ENCODE measurements at places on chromosomes 2 and 18.

DNA sequence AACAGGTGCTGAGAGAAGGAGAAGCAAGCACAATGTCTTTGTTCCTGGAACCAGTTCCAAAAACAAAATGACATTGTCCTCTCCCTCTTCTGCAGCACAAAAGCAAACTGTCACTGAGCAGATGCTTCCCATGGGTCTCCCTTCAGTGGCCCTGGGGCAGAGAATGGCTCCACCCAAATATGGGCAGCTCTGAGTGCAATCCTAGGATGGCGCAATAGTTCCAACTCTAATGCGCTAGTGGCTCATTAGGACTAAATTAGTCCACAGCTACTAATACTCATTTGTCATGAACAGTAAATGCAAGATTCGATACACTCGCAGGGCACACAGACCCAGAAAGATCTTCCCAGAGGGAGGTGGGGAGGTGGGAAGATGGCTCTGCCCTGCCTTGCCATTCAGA, 205.2 kb upstream of the CHAC2 start:
- DNase-seq, result no peak

DNA sequence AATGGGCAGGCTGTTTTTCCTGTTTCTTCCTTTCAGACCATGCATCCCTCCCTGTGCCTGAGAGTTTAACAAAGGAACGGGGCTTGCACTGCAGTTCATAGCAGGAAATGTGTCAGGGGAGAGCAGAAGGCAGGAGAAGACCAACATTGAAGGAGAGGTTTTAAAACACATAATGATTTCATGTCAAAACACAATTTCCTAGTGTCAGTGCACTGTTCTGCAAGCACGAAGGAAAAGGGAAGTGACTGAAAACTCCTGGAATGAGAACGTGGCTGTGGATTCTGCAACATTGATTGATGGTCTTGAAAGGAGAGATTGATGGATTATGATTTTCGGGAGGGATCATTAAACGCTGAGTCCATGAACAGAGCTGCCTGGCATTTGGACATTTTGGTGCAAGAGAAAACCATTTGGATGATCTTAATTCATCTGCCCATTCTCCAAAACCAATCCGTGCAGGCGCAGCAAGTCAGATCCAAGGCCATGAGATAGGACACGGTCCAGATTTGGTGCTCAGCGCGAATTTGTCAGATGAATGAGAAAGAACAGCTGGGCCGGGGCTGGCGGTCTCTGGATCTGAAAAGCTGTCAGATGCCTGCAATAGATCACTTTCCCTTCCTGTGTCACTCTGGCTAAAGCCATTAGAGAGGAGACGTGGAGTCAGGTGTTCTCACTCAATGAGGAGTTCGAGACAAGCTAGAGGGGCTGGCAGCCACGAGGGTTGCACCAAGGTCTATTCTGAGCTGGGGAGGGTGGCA, 38.4 kb downstream of the C1QL2 start:
- no peak for DNase-seq

DNA sequence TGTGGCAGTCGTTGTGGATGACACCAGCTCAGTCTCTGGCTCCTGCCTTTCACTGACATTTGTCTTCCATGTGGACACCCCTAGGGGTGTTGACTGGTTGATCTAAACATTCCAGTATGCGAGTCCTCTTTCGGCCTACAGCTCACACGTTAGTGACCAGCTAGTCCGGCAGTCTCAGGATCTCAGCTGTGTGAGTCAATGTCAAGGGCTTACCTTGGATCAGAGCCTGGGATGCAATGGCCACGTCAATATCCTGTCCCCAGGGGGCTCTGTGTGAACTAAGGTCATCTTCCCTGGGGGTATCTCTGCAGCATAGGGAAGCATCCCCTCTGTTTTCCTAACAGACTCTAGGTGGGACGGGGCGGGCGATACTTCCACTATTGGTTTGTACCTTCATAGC, 35.1 kb upstream of the YWHAQ start:
- DNase-seq, result no peak

DNA sequence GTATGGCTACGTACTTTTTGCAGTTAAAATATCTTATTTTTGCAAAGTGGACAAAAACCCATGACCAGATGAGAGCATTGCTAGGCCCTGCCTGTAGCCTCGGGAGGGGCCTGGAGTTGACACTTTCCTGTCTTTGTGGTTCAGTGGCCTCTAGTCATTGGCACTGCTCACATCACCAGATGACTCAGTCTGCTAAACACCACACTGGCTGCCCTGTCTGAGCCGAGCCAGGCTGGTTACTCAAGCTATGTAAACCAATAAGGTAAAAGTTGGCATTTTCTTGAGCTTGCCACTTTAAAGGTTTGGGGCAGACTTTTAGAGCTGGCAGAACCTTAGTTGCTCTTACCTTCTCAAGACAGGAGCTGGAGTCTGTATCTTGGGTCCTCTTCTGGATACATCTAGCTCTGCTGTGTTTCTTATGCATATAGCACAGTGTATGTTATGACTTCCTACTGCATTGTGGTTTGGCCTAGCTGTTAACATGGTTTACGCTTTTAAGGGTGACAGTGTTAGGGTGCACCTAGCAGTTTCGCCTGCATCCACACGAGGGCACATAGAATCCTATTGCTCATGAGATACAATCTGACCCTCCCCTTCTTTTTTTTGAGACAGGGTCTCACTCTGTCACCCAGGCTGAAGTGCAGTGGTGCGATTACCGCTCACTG, 76.4 kb downstream of the AP1S3 start:
- DNase-seq, result no peak

- DNase-seq, result no peak
Measured at GRCh38 chr2:235575431-235575830, 81.6 kb downstream of the AGAP1 start.

GRCh38 chr2:240238786-240239185, 98.3 kb upstream of the OTOS start:
- no peak for DNase-seq

DNA sequence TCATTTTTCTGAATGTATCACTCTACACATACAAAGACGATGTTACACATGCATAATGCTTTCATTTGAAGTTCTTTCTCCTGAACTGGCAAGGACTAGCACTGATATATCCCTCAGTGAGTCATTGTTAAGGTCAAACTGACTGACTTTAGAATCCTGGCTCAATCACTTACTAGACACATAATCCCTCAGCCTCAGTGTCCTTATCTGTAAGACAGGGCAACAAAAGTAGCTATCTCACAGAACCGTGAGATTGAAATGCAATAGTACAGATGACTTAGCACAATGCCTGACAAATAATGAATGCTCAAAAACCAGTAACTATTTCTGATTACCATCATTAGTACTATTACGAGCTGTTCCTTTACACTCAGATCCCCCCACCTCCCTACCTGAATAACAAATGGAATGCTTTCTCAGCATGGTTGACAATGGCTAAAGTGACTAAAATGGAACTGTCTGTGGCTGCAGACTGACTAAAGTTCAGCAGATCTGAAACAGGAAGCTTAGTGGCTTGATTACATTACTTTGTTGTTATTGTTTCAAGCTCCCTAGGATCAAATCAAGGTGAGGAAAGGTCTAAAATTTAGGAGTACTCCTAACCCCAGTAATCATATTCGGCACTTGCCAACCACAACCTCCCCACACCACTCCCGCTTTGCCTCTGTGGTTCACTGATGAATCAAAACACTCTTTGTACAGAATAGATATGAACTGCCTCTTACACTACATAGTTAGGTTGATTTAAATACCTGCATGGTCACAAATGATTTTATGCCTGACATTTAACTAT, 35.8 kb upstream of the CACNB4 start:
- no peak for DNase-seq

DNA sequence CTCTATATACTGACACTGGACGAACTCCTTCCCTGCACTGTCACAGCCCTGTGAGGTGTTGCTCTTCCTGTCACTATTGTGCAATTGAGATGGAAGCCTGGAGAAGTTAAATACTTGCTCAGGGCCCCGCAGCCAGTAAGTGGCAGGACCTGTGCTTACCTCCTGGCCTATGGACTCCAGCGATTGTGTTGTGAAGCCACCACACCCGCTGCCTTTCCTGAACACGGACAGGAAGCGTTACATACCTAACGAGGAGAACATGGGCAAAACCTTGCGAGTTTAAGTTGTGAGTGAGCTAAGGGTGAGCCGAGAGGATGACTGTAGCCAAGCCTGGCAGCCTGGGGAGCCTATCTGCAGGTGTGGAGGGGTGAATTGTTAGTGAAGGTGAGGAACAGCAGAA, 26.1 kb downstream of the RAB31 start:
- no peak for DNase-seq

DNA sequence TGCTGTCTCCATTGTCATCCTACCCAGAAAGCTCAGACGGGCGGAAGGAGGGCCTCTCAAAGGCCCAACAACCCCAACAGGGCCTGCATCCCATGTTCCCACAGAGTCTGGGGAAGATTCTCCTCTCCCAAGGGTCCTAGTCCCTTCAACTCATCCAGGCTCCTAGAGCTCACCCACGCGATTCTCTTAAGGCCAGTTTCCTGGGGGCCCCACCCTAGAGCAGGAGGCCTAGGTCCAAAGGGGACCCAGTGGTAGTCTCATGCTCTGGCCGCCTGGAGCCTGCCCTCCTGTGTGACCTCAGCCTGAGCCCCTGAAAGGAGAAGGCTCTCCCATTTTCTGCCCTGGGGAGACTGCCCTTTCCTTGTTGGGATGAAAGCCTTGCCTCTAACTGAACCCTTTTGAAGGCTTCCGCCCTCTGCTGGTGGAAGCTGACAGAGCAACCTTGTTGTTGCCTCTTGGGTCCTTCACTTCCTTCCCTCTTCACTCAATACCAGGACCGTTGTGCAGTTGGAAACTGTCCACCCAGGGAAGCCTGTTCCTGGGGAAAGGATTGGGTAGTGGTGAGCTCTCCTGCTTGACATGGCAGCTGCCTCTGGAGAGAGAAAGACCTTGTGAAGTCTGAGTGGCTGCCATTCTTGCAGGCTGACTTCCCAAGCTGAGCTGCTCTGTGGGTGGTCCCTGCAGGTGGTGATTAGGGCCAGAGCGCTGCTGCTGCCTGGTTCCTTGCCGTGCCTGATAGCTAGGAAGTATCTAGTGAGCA, 86.0 kb upstream of the ALPP start:
- peak; percentile 73 for DNase-seq

- DNase-seq, result peak; percentile 56
Measured at GRCh38 chr18:79400091-79400590, 4.4 kb downstream of the NFATC1 start.

- DNase-seq, result no peak
Measured at GRCh38 chr2:133666621-133667020, 98.4 kb upstream of the NCKAP5 start.
